ENCODE measurements at places on chromosomes 11 and 22.

GRCh38 chr11:62242021-62242420 is at the start of gene SCGB1D2:
Gene SCGB1D2, plus strand, starts transcription at chr11:62242239. Its CDS starts 69 bp downstream, at chr11:62242308.
- DNase-seq, result no peak

DNA sequence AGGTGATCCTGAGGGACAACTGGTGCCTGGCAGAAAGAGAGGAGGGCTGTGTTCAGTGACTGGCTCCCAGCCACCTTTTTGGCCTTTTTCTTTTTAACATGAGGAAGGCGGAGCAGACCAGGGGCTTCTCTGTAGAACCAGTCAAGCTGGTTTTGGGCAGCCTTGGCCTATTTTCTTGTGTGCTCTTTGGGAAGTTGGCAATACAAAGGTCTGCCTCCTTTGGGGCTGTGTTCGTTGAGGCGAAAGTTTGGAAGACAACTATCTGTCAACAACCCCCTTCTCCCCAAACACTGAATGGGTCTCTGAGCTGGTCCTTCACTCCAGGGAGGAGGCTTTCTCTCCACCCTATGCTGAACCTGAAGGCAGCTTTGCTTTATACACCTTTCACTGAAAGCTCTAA is 8.5 kb downstream of the MARK2 start:
- no peak for DNase-seq

DNA sequence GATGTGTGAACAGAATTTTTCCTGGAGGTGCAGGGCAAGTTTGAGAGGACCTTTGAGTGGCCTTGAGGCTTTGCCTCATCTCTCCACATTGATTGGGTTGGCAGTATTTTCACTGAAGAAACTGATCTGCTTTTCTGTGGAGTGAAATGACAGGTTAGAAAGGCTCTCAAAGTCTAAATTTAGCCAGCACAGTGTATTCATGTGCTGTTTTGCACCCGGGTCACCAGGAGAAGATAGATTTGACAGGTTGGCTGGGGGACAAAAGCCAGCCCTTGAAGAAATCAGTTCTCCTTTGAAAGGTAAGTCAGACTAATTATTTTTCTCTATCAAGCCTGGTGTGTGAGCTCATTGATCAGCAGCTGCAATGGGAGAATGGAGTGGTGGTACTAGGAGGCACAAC is 152.9 kb downstream of the DBX1 start:
- no peak for DNase-seq

DNA sequence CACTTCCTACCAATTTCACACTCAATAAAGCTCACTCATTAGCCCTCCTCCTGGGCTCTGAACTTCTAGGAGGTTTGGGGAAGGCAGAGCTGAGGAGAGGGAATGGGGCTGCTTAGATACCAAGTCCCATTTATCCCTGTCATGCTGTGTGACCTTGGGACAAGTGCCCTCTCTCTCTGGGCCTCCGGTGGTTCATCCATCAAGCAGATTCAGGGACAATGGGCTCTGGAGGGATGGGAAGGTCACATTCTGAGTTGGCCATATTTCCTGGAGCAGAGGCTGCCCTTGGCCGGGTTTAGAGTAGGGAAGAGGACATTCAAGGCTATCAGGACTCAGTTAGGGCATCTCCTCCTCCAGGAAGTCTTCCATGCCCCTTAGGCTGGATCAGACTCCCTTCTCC is 66.7 kb downstream of the PDE2A start:
- DNase-seq, result no peak

Measured in adipocyte (in vitro differentiated cells).